ENCODE measurements at places on chromosomes 5 and 9.

- no peak for DNase-seq
These were observed 87.6 kb downstream of the F2RL2 start for GRCh38 chr5:76535577-76535976.

DNA sequence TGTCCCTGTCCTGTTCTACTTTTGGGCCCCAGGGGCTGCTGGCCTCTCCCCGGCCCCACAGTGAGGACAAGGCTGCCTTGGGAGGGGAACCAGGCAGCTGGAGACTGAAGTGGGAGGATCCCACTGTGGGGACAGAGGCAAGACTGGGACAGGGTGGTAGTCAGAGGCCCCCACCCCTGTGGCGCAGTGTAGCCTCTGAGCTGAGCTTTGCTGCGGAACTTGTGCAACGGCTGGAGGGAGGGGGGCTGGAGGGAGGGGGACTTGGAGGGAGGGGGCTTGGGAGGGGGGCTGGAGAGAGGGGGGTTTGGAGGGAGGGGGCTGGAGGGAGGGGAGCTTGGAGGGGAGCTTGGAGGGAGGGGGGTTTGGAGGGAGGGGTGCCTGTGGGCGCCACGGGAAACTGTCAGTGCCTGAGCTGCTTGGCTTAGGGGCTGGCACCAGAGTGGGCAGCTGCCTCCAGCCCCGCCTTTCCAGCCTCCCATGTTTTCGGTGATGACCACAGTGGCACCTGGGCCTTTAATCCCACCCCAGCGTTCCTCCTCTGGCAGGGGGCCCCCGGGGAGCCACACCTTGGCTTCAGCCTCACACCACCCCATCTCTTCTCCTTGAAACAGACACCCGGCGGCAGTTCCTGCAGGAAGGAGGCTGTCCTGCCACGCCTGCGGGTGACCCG is 2.3 kb upstream of the FUT7 start:
- DNase-seq, result no peak

GRCh38 chr9:126684345-126684744 is 70.6 kb downstream of the LMX1B start:
- no peak for DNase-seq

GRCh38 chr5:108650997-108651396 is 96.7 kb upstream of the FER start:
- DNase-seq, result no peak

DNA sequence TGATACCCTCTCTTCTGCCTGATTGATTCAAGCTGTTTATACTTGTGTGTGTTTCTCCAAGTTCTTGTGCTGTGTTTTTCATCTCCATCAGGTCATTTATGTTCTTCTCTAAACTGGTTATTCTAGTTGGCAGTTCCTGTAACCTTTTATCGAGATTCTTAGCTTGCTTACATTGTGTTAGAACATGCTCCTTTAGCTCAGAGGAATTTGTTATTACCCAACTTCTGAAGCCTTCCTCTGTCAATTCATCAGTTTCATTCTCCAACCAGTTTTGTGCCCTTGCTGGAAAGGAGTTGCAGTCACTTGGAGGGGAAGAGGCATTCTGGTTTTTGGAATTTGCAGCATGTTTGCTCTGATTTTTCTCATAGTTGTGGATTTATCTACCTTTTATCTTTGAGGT is 126.2 kb upstream of the FTMT start:
- no peak for DNase-seq

DNA sequence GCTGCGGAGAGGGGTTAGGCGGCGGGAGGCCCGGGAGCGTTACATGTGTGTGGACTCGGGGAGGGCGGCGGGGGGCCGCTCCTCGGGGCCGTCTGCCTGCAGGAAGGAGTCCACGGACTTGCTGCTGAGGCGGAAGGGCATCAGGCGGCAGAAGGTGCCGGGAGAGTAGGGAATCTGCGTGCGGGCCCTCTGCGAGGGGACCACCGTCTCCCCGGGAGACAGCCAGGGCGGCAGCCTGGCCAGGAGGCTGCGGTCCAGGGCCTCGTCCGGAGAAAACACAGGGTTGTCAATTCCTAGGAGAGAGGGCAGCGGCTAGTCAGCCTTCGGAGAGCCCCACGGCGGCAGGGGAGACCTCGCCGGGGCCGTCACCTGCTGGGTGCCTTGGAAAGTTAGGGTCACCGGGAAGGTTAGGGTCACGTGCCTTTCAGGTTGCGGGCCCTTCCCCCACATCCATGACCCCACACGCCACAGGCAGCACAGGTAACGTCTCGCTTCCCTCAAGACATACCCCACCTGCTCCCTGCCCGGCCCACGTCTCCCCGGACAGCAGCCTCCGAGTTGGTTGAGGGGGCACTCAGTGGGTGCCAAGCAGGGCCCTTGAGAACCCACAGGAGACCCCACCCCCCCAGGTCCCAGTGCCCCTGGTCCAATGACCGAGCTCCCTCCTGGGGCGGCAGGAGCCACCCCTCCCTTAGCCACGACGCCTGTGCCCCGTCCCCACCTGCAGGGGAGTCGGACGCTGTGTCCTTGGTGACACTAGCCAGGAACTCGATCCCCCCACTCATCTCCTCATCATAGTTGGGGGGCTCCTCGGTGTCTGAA is 32.1 kb downstream of the EXOC3 start:
- no peak for DNase-seq

- DNase-seq, result no peak
These were observed 338.1 kb upstream of the SMC2 start for GRCh38 chr9:103755986-103756385.

- no peak for DNase-seq
These were observed 92.7 kb upstream of the NEURL1B start for GRCh38 chr5:172548311-172548731.

DNA sequence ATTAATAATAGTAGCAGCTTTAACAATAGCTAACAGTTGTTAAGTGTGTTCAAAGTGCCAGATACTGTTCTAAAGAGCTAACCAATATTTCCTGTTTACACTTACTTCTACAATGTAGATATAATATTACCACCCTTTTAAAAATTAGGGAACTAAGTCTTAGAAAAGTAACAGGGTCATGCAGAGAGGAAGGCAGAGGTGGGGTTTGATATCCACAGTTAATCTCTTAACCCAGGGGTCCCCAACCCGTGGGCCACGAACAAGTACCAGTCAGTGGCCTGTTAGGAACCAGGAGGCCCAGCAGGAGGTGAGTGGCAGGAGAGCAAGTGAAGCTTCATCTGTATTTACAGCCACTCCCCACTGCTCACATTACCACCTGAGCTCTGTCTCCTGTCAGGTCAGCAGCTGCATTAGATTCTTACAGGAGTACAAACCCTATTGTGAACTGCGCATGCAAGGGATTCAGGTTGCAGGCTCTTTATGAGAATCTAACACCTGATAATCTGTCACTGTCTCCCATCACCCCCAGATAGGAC is 89.1 kb downstream of the ACTL7B start:
- DNase-seq, result no peak

GRCh38 chr5:76960004-76960625 is 7.3 kb downstream of the CRHBP start:
- no peak for DNase-seq

- DNase-seq, result no peak
These were observed 26.3 kb upstream of the TNPO1 start for GRCh38 chr5:72790186-72790585.

DNA sequence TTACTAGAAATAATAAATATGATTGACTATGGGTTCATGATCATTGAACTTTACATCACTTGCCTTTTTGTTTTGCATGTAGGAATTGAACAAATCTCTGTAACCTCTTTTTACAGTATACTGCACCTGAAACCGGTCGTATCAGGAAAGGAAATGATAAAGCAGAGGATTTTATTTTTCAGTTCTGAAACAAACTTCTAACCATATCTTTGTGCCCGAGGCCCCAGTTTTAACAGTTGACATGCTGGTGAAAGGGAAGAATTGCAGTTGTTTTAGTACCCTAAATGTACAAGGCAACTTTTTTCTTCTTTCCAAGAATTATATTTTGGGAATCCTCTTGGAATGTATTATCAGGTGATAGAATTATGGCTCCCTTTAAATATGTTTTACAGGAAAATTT is 27.8 kb downstream of the TMEM38B start:
- DNase-seq, result no peak

- DNase-seq, result no peak
These were observed at the start of gene HCN1 for GRCh38 chr5:45696206-45696836. Gene HCN1, minus strand, starts transcription at chr5:45696380.

DNA sequence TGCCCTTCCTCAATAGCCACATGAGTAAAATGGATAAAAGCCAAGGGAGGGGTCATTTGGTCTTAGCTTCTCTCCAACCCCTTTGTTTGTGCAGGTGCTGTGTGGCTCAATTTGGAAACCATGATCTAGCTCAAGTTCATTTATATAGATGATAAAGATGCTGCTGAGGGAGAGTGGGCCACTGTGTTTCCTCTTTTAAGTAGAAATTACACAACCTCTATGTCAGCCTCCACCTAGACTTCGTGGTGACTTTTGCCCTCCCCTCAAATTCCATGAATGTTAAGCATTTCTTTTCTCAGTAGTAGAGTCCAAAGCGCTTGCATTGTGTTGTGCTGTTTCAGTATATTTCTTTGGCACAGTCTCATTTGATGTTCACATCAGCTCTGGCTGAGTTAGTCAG is 241.4 kb downstream of the ARHGAP26 start:
- no peak for DNase-seq

DNA sequence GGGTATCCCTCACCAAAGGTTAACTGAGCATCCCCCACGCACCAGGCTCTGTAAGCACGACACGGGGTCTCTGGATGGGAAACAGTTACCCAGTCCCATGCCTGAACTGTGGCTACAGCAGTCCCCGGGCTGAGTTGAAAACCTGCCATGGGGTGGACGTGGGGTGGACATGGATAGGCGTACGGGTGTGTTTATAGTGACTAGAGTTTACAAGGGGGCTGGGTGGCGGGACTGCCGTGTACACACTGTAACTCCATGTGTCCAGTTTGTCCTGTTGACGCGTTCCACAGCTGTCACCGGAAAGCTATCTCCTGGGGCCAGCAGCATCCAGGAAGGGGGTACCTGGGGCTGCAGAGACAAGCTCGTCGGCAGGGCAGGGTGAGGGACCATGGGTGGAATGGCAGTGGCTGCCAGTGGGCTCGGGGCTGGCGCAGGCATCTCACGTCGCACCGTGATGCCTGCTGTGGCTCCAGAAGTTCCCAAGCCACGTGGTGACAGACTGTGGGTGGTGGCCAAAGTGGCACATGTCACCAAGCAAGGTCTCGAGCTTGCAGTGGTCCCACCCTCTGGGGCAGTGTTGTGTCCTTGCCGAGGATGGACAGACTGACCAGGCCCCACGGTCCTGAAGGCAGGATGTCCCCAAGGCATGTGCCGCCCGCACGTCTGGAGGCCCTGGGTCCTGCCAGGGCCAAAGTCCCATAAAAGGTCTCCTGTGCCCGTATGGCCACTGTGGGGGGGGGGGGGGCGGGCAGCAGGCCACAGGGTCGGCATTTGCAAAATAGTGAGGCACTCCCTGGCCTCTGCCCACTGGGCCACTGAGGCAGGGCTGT is 29.3 kb upstream of the RNF130 start:
- DNase-seq, result peak; percentile 67

GRCh38 chr9:20355022-20355421 is 267.3 kb downstream of the MLLT3 start:
- no peak for DNase-seq

DNA sequence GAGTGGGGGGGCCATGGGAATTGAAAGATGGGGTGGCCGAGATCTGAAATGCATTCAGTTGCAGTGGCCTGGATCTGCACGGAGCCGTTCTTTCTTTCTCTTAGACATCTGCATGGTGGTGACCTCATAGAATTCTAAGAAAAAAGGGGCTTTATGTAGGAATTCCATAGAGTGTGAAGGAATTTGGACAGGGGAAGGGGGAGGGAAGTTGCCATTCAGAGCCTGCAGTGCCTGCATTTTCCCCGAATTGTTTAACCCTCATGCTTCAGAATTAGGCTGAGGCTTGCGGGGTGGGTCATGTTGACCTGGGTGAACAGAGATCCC is 4.9 kb downstream of the NEK6 start:
- no peak for DNase-seq

DNA sequence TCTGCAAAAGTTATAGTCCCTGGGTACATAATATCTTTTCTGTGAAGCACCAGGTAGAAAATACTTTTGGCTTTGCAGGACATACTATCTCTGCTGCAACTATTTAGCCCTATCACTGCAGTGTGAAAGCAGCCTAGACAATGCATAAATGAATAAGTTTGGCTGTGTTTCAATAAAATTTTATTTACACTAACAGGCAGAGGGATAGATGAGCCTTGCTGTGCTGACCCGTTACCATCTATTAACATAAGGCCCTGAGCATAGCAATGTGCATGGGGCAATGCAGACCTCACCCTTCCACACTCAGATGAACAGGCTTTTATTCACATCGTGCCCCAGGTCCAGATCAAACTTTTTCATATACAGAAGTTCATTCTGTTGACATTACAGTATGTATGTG is 27.8 kb downstream of the RASEF start:
- DNase-seq, result no peak

DNA sequence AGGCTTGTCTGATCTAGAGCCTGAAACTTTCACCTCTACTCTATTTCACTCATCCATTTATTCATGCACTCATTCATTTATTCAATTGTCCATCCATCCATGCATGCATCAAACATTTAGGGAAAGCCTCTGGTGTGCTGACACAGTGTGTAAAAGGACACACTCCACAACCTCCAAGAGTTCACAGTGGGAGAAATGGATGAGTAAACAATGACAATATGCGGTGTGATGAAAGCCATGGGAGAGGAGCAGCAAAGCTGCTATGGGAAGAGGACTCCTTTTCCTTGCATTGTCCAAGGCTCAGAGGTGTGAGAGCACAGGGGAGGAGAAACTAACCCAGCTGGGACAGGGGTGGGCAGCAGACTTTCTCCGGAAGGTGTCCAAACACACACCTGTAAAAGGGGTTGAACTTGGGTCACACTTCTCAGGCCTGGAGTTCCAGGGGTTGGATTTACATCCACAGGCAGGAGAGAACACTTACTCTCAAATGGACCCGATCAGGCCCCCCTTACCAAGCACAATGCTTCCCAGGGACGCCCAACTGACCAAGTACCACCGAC is 21.2 kb upstream of the PFDN1 start:
- no peak for DNase-seq

DNA sequence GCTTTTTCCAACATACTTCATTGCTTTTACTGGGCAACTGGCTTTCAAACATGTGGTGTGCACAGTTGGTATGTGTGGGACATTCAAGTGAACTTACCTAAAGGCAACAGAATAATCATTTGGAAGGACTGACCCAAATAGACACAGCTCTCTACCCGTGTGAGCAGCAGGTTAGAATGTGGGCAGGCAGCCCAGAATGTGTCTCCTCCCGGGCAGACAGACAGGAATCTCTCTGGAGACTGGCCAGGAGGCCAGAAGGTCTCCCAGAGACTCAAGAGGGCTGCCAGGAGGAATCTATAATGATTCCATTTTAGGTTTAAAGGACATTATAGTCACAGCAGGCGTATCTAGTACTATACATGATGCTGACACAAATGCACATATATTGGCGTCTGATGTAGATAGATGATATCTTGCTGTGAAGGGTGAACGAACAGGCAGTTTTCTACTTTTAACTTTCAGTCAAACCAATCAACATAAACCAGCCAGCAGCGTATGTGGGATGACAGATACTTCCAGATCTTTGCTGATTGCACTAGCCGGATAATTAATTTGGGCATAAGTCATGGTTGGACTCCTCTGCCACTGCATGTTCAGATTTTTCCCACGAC is 297.4 kb upstream of the ZNF608 start:
- no peak for DNase-seq

GRCh38 chr9:77952635-77953328 is 78.8 kb downstream of the GNAQ start:
- no peak for DNase-seq

- no peak for DNase-seq
These were observed 175.8 kb upstream of the GAS1 start for GRCh38 chr9:87122947-87123685.

GRCh38 chr5:63700241-63700640 is 262.0 kb downstream of the HTR1A start:
- DNase-seq, result no peak

- DNase-seq, result peak; percentile 76
These were observed 3.0 kb upstream of the PDLIM4 start for GRCh38 chr5:132254321-132254977.

All from coronary artery (tissue), 2 donors.